ENCODE measurements at places on chromosomes 2 and 18.
A peak's percentile ranks its signal among the peaks of the same experiment; 100 is the strongest.

DNA sequence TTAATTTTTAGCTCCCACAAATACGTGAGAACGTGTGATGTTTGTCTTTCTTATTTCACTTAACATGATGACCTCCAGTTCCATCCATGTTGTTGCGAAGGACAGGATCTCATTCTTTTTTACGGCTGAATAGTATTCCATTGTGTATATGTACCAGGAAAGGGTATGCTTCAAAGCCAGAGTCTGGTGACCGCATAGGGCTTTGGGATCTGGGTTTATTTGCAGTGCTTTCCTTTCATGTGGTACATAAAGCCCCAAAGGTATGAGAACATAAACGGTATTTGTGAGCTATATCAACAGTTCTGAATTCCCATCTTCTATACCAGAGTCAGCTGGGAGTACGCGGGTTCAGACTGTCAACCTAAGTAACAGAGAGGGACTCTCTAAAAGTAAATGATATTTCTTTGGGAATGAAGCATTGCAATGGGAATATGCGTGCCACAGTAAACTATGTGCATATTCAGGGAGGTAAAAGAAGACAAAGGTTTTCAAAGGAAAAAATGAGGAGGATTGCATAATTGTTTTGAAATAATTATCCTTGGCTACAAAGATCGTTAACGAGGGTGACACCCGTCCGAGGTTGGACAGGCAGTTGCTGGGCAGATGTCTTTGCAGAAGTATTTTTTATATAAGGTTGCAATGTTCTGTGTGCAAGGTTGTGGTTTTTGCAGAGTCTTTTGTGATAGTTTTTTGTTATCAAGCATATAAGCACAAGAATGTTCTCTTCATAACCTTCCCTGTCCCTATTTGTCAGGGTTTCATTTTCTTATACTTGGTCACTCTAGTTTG is 24.4 kb downstream of the CRYGD start:
- peak; percentile 67 for DNase-seq

DNA sequence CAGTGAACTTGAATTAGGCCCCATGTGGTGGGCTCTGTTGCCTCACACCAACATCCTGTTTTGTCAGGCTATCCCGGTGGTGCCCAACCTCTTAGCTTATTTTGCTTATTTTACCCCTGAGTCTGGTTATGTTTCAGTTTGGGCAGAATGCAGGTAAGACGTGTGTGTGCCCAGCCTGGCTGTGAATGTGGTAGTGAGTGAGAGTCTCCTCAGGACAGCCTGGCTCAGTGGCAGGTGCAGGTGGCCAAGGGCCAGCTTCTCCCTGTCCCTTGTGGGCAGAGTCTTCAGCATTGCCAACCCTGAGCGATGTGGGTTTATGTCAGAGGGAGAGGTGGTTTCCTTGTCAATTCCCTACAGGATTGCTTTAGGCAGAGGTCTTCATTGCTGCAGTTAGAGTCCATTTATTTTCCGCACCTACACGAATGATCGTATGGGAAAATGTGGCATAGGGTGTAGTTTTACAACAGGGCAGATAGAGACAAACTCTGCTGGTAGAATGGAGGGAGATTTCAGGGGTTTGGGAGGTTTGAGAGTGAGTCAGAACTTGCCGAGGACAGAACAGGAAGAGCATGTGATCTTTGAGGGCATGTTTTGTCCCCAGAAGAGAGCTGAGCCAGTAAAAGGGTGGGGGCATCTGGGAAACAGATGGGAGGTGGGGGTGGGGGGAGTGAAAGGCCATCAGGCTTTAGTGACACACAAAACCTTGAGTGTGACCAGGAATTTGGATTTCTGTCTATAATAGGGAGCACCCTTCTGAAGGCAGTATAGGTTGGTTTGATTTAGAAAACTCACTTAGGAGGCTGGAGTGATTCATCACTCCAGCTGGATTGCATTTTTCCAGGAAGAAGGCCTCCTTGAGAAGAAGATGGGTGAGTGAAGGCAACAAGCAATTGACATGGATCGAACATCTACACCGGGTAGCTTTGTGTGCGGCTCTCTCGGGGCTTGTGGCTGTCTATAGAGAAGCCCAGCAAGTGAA is 156.2 kb upstream of the CELF4 start:
- no peak for DNase-seq

DNA sequence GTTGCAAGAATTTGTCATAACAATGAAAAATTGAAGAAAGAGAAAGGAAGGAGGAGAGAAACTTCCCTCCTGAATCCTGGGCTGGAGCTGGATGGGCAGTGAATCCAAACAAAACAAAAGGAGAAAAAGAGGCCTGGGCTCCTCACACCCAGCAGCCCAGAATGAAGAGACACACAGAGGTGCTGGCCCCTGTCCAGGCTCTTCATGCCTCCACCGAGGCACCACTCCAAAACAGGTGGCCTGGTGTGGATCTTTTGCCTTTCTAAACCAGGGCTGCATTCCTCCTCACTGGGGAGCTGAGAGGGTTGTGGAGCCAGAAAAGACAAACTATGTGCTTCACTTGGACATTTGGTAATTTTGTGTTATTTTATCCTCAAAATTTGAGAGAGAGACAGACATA is 76.0 kb downstream of the FAM124B start:
- DNase-seq: no peak

- DNase-seq: no peak
These were observed 16.9 kb downstream of the HS1BP3 start for GRCh38 chr2:20633794-20634506.

GRCh38 chr2:73697606-73698005 is 39.5 kb downstream of the TPRKB start:
- no peak for DNase-seq

GRCh38 chr18:1037776-1038175 is 133.1 kb downstream of the ADCYAP1 start:
- DNase-seq: no peak

DNA sequence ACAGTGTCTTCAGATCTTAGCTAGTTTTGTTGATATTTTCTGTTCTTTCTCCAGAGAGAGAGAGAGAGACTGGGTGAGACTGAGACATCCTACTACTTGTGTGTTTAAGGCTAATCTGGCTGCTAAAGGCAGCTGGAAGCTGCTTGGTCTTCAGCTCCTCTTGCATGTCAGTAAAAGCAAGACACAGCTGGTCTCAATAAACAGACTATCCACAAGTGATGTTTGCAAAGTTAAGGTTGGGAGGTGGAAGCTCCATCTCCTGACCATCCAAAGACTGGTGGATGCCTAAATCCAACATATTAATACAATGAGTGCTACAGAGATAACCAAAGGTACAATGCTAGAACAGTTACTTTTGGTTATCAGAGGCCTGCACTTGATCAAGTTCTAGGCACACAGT is 17.8 kb downstream of the ERFE start:
- no peak for DNase-seq

- DNase-seq: peak; percentile 6
These were observed 665.1 kb upstream of the ZEB2 start for GRCh38 chr2:145184741-145185651.

DNA sequence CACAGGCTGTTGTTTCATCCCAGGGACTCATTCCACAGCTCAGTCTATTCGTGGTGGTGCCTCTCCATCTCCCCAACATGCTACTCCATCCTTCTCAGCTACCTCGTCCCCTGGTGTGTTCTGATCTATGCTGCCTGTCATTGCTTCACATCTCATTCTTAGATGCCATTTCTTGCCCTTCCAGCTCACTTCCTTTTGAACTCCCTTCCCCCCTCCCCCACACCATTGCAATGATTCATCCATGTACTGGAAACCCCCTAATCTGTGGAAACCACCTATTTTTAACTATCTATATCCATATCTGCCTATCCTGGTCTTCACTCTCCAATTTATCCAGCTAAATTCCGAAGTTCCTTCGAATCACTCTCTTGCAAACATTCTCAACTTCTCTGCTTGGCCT is 65.7 kb upstream of the PARD3B start:
- no peak for DNase-seq

GRCh38 chr18:79941473-79942119 is 9.9 kb downstream of the SLC66A2 start:
- no peak for DNase-seq

DNA sequence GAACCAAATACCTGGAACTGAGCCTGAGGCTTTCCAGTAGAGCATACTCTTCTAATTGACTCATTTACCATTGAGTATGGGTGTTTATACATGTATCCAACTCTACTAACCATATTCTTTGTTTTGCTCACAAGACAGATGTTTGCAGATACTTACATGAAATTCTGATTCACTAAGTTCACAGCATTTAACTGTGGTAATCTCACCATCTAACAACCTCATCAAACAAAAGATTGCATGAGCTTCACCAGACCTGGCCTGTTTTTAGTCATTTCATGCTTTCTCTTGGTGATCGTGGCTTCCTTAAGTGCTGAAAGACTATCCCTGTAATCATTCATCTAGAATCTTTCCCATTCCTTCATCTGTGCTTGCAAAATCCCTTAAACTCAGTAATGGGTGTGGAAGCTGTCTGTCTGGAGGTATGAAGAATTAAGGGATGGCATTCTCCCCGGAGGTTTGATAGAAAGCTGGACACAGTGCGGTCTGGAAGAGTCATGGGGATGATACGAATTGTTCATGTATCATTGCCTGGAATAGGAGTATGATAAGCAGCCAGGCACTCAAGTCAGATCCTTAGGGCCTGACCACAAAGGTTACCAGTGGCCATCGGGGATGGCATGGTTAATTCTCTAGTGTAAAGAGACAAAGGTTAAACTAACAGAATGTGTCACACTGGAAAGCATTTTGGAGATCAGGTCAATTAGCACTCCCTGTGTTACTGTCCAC is 42.0 kb upstream of the IL1R1 start:
- DNase-seq: no peak
